ENCODE measurements at places on chromosomes 1 and 21.
A peak's percentile ranks its signal among the peaks of the same experiment; 100 is the strongest.

- DNase-seq = peak; percentile 73
These were observed 60.9 kb downstream of the TBX19 start for GRCh38 chr1:168341483-168341975.

GRCh38 chr1:53450225-53450624 lies 9.0 kb upstream of the DMRTB1 start:
- no peak for DNase-seq

- no peak for DNase-seq
These were observed 11.9 kb downstream of the RCSD1 start for GRCh38 chr1:167641786-167642500.

- no peak for DNase-seq
These were observed 3.3 kb downstream of the VWA1 start for GRCh38 chr1:1438531-1439381.

DNA sequence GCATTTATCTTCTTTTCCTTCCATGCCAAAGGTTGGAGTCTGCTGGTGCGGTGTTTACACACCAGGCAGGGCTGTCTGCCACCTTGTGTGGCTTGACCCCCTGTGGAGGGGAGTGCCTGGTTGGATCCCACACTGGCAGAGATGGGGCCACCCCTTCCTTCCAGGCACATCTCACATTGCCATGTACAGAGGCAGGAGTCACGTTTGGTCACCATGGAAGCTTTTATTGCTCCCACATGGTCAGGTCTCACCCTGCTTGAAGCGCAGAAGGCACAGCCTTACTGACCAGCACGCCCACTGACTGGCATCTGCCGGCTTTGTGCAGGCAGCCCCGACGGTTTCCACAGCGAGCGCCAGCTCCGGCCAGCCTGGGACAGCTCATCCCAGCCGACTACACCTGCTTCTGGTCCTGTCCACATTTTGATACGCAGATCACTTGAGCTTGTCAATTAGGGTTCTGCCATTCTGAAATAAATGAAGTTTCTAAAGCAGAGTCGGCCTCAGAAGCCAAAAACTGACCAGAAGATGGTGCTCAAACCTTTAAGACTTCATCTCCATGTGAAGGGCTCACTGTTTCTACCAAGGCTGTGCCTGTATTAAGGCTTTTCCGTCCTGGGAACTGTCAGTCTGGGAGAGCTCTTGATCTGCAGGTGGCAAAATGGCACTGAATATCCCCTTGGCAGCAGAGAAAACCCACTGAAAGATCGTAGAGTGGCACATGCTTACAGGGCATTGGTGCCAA lies 35.6 kb upstream of the EPHA8 start:
- DNase-seq = no peak

- peak; percentile 42 for DNase-seq
These were observed 114.8 kb upstream of the DPYD start for GRCh38 chr1:98035602-98036002.

DNA sequence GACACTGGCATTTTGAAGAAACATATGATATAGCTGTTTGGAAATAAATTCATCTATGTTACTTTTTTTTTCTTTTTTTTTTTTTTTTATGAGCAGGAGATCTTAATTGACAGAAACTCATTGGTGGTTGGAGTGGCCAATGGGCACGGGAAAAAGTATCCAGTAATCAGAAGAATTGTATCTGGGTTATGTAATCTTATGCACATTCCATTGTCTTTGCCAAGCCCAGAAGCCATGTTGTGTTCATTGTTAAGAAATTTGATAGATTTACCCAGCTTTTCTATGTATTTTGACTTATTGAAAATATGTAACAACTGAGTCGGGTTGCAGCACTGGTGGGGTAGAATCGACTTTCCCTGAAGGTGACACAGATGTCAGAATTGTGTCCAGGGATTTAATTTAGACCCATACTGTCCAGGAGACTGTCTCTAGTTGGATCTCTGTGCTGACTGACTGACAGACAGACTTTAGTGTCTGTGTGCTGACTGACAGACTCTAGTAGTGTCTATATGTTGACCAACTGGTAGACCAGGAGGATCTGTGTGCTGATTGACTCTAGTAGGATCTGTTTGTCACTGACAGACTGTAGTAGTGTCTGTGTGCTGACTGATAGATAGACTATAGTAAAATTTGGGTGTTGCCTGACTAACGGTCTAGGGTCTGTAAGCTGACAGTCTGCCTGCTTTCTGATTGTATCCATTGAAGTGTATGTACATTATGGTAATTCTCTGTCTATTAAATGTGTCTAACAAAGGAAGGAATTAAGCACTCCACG lies 12.3 kb upstream of the C4BPB start:
- peak; percentile 40 for DNase-seq

DNA sequence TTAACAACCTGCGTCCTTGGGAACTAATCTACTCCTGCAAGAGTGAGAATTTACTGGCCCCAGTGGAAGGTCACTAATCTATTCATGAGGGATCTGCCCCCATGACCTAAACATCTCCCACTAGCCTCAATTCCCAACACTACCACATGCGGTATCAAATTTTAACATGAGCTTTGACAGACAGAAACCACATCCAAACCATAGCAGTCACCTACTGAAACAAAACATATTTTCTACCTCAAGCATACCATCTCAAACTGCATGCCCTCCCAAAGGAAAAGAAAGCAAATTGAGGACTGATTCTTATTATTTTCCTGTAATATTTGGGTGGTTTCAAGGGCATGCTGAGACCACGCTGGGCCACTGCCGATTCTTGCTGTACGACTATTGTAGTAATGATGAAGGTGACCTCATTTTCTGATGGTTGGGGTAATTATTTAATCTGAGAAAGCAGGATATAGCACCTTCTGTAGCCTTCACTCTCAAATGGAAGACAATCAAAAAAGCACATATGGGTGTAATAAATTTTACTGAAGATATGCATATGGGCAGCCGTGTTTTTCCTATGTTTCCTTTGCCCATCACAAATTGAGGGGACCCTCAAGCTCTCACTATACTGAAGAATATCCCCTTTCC lies 13.2 kb upstream of the GBP5 start:
- no peak for DNase-seq

DNA sequence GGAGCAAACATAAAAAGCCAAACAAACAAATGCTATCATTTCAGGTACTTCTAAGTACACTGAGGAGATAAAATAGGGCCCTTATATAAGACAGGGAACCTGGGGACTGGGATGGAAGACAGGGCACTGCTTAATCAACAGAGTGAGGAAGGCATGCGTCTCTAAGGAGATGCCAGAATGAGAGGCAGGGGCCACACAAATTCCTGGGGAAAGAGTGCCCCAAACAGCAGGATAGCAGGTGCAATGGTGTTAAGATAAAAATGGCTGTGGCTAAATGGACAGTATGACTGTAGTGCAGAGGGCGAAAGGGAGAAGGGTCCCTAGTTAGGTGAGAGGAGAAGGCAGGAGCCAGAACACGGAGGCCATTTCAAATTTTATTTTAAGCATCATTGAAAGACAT lies 113.9 kb downstream of the ZBTB18 start:
- DNase-seq = no peak
